ENCODE measurements at places on chromosomes 2 and 18.

- DNase-seq = no peak
Observed at GRCh38 chr2:199956062-199956380, 639 bp downstream of the MAIP1 start.

- no peak for DNase-seq
Observed at GRCh38 chr2:227534714-227535113, 62.8 kb downstream of the AGFG1 start.

DNA sequence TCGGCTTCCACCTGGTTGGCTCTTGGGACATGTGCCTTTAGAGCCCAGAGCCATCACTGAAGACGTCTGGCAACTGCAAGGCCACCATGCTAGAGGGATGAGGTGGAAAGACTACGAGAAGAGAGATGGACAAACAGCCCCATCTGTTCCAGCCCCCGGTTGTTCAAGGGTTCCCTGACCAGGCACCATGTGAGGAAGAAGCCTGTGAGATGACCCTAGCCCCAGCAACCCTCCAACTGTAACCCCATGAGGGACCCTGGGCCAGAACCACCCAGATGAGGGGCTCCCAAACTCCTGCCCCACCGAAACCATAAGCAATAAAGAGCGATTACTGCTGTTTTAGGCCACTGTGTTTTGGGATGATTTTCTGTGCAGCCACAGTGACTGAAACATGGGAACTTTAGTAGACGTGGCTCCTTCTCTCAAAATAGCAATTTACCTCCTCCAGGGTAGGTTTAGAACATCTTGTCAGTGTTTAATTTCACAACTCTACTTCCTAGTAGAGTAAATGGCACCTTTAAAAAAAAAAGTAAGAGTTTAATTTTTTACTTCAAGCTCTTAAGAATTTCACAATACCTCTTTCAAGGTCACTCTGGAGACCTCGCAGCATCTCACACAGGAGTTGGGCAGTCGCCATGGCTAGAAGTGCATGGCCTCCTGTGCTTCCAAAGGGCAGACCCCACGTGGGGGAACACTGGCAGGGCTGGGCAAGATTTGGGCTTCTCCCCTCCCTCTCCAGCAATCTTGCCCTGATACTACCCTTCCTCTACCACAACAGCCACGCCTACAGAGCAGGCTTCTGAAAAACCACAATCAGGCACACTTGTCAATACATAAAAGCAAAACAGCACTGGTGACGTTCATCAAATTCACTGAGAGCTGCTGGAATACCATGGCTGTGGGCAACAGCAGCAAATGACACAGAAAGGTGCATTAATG, 48.8 kb downstream of the TMEM163 start:
- peak; percentile 22 for DNase-seq

DNA sequence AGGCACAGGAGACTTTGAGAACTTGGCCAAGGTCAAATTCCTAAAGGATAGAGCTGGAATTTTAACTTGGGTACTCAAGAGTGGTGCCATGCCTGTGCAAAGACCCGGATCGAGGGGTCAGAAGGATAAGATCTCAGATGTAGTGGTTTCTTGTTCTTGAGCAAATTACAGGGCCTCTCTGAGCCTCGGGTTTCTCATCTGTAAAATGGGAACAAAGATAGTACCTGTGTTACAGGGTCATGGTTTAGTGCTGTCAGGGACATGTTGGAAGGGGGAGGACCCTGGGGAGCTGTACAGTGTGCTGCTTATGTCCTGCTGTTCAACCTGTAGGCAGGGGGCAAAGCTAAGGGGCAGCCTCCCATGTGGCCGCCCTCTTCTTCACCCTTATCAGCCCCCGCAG, 173.5 kb upstream of the HAAO start:
- no peak for DNase-seq

GRCh38 chr2:159444754-159445153, 158.3 kb upstream of the WDSUB1 start:
- DNase-seq = no peak
